ENCODE measurements at places on chromosomes 7 and 10. TPM values are rescaled to one million over a fixed set of nuclear protein-coding genes. Genes with fewer than 3 reads are reported as not detected.

LRRN3 gene
- total RNA-seq, result 2.1 TPM

AKR1C8 gene
- not detected for total RNA-seq

GPR146 gene
- total RNA-seq, result 1.00 TPM

OPALIN gene
- total RNA-seq, result not detected

EPHB4 gene
- 45.7 TPM for total RNA-seq

OTUD1 gene
- total RNA-seq, result 4.3 TPM

PKD2L1 gene
- total RNA-seq, result not detected

FOXI2 gene
- total RNA-seq, result not detected

NPC1L1 gene
- 0.14 TPM for total RNA-seq

TRIL gene
- total RNA-seq, result 1.3 TPM

DNAH11 gene
- total RNA-seq, result 0.46 TPM

TMEM139 gene
- not detected for total RNA-seq
